Activated CD4-positive, alpha-beta memory T cell treated with anti-CD3 and anti-CD28 coated beads for 36 hours (primary cell): ENCODE measurements at places on chromosomes 6 and 20.

DNA sequence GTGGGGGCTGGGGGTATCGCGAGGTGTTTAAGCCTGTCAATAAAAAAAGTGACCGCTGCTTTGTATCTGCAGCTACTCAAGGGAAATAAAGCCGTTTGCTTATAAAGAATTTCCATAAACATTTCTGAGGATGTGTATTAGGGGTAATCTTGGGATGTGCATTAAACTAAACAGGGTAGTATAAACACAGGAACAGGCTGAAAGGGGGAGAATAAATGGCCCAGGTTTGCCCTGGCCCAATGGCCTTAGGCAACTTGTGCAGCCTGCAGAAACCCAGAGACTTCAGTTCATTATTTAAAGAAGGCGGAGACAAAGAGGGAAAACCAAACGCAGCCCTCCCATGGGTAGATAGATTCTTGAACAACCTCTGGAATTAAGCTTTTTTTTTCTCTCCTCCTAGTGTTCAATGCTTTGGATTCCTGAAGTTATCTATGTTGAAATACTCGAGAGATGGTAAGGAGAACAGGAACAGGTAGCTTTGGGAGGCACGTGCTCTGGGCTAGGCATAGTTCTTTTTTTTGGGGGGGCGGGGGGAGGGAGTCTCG, 35.6 kb upstream of the SALL4 start:
- DNase-seq = no peak

DNA sequence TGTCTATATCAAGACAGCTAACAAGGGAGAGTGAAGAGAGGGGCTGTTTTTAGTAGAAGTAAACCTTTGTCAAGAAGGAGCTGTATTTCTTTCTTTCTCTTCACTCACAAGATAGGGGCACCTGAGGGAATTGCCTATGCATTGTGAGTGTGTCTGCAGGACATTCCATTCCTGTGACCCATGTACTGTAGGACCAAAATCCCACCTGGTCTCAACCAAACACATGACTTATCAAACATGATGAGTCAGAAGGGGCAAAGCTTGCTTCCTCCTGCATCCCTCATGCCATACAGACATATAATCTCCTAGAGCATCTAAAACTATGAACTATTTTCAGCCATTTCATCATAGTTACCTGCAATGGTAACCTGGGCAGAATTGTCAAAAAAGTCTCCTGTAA, 21.8 kb downstream of the PKHD1 start:
- no peak for DNase-seq

DNA sequence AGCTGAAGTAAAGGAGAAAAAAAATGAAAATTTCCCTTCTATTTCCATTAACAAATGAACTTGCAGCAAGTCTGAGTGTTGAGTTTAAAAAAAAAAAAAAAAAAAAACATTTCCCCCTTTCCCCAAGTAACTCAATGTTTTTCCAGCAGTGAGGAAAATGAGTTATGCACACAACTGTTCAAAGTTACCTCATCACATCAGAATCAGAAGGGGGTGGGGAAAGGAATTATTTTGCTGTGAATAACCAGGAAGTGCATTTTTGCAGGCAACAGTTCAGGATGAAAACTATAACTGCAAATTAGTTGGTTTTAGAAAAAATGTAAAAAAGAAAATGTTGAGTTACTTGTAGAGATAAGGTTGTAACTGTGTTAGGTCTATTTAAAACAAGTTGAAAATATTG, 568.9 kb upstream of the CITED2 start:
- DNase-seq = no peak

DNA sequence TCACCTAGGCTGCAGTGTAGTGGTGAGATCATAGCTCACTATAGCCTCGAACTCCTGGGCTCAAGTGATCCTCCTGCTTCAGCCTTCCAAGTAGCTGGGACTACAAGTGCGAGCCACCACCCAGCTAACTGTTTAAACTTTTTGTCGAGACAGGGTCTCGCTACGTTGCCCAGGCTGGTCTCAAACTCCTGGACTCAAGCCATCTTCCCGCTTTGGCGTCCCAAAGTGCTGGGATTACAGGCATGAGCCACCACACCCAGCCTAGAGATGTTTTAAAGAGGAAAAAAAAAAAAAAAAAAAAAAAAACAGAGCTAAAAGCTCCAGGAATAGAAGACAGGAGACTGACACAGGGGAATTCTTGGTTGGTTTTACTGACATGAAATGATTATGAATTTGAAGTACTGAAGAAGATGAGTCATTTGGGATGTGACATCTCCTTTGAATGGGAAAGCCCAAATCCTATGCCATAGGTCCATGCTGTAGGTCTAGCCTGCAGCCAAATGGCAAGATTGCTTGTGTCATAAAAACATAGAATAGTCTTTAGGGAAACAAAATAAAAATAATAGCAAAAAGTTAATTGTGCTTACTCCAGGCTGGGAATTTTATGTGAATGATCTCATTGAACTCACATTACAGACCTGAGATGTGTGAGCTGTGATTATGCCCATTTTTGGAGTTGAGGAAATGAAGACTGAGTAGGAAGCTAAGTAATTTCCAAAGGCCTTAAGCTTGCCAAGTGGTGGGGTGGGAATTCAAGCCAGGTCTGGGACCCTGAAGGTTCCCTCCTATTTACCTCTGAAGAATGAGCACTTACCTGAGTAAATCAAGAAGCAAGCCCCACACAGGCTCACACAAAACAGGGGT, 24.3 kb upstream of the NHSL1 start:
- no peak for DNase-seq

DNA sequence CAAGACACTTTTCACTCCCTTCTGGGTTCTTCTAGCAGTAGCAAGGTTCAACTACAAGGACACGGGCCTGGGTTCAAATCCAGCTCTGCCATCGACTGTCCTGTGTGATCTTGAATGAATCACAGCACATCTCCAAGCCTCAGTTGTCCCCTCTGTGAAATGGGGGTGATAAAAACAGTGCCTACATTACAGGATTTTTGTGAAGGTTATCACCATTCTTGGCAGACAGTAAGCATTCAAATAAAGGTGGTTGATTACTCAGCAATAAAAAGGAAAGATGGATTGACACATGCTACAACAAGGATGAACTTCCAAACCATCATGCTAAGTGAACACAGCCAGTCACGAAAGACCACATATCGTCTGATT, 6.6 kb upstream of the TGM2 start:
- no peak for DNase-seq
